ENCODE measurements at places on chromosomes 12 and 14. TPM values are rescaled to one million over a fixed set of nuclear protein-coding genes. Genes with fewer than 3 reads are reported as not detected.

The UNG gene
- 24.2 TPM for total RNA-seq

The ATXN2 gene
- 71.7 TPM for total RNA-seq

The STAC3 gene
- total RNA-seq: 5.1 TPM

The MAP1LC3B2 gene
- 2.2 TPM for total RNA-seq

The RIPK3 gene
- 11.2 TPM for total RNA-seq

The DLGAP5 gene
- total RNA-seq: 1.2 TPM

The PTPN6 gene
- total RNA-seq: 11.2 TPM

The OSBPL8 gene
- 112 TPM for total RNA-seq

The ZNF605 gene
- total RNA-seq: 12.9 TPM

The IFI27L2 gene
- total RNA-seq: 24.9 TPM

The NELL2 gene
- total RNA-seq: 133 TPM

The SAMD4A gene
- total RNA-seq: 67.4 TPM

The NOP9 gene
- total RNA-seq: 5.4 TPM

The CD69 gene
- 15.4 TPM for total RNA-seq

The HOXC10 gene
- not detected for total RNA-seq

The ACVRL1 gene
- total RNA-seq: 108 TPM

The SCNN1A gene
- total RNA-seq: 277 TPM

The C1S gene
- 270 TPM for total RNA-seq

The B3GNT4 gene
- total RNA-seq: not detected

The OR9K2 gene
- not detected for total RNA-seq

The FGF23 gene
- not detected for total RNA-seq

The HOXC4 gene
- not detected for total RNA-seq

The CATSPERB gene
- total RNA-seq: 1.8 TPM

The SPIC gene
- total RNA-seq: 0.58 TPM
